MCF 10A (cell line): ENCODE measurements at places on chromosomes 1 and 21. TPM values are rescaled to one million over a fixed set of nuclear protein-coding genes. Genes with fewer than 3 reads are reported as not detected.

SPOCD1 gene
- total RNA-seq = 0.47 and 0.59 TPM in 2 replicates

- DNase-seq = no peak
Measured at GRCh38 chr1:180691322-180691913, 59.6 kb downstream of the XPR1 start.

RGS4 gene
- total RNA-seq = 0.28 TPM in 1 of 2 replicates, not detected in the other

GRCh38 chr1:185463433-185463832 is 146.4 kb upstream of the IVNS1ABP start:
- no peak for DNase-seq

- DNase-seq = no peak
Measured at GRCh38 chr1:76053021-76053420, 21.5 kb upstream of the ST6GALNAC3 start.

DNA sequence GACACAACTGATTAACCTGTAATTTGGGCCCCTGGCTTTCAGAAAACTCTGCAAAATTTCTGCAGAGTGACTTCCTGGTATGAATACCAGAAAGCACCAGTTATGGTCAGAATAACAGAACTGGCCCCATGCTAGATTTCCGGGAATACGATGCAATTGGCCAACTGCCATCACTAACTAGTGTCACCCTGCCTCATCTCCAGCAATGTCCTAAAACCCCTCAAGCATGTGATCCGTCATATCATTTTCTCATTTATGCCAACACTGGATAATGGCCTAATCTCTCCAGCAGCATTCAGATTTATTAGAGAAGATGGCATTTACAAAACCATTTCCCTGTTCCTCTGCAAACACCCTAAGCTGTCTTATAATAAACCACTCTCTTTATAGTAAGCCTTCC is 15.4 kb downstream of the KAZN start:
- no peak for DNase-seq

- peak; percentile 69 for DNase-seq
Measured at GRCh38 chr1:160953030-160953429, 1.6 kb downstream of the ITLN2 start.

GRCh38 chr21:15050568-15051377 is 14.0 kb downstream of the NRIP1 start:
- DNase-seq = no peak

MTF2 gene
- 17.0 and 20.0 TPM in 2 replicates for total RNA-seq

ACTL8 gene
- 0.23 TPM in 1 of 2 replicates, not detected in the other for total RNA-seq
